GM10248 (cell line): ENCODE measurements at places on chromosomes 5 and 9.

GRCh38 chr5:111993242-111993641 lies 236.2 kb upstream of the NREP start:
- no peak for DNase-seq

DNA sequence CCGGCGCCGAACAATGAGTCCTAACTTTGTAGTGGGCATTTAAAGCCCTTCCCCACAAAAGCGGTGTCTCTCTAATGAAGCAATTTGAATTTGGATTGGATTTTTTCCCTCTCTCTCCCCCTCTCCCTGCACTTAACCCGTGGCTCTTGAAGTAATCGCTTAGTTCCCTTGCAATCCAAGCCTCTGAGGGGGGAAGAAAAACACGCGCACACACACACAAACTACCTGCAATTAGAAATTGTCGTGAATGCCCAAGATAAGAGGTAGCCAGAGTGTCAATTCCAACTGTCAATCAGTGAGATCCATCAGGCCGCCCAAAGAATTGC lies 1.2 kb downstream of the LHX6 start:
- no peak for DNase-seq

DNA sequence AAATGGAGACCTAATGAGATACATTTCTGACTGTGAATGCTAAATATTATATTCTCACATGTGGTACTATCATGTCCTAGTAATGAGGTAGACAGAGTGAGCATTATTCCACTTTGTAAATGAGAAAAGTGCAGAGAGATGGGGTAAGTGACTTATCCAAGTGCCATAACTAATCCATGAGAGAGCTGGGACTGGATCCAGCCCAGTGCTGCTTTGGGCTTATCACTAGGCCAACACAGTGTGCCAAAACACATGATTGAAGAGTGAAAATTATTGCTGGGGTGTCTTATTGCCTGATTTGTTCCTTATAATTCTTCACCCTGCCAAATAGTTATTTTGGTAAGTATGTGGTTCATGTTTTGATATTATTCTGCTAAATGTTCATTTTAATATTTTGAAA lies 442.2 kb upstream of the GRAMD2B start:
- no peak for DNase-seq

DNA sequence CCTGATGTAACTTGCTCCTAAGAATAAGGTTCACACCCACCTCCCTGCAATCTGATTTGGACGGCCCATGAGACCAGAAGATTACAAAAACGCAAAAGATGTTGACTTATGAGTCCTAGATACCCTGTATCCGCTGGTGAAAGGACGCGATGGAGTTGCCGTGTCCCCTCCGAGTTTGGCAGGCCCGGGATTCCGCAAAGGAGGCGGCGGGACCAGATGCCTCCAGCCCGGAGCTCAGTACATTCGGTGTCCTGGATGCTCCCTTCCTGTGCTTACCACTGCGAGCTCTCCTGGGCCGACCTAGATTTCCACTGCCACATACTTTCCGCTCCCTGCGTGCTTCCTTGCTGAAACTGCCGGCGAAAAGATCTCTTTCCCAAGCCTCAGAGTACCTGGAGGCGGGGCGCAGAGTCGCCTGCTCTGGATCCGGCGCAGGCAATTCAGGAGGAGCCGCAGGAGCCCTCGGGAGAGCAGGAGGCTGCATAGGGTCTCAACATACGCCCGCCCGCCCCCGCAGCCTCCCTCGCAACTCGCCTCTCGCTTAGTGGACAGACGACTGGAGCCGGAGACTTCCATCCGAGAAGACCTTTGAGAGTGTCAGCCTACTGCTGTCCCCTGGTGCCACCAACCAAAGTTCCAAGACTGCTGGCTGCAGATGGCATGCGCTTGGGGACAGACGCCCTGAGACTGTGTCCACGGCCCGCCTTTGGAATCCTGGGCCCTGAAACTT lies 39.8 kb downstream of the ANXA2R start:
- no peak for DNase-seq

GRCh38 chr5:74546796-74547195 lies 93.7 kb downstream of the ENC1 start:
- DNase-seq = no peak

DNA sequence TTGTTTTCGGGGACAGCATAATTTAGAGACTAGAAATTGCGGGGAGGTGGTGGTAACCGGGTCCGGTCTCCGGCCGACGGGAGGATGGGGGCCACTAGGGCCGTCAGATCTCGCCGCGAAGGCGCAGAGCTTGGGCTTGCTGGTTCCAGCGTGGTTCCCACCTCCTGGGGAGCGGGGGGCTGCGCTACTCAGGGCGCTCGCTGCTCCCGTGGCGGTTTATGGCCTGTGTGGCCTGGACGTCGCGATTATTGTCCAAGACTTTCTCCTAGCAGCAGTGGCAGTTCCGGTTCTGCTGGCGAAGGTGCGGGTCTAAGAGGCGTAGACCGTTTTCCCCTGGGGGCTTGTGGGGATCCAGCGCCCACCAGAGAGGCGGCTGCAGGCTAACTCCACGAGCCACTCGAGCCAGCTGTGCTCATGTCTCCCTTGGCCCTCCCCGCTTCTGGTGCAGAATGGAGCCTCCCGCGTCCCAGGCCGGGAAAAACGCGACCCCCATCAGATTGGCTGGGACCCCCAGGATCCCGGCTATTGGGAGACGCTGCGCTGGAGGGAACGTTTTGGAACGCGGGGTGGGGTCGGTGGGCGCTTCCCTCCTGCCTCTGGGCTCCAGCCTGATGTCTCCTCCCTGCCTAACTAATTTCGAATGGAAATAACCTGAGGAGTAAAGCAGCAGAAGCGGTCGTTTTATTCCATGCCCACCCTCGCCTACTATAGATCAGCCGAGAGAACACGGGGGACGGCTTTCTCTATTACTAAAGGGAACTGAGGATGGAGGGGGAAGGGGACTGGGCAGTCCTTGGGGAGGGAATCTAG lies 87.1 kb downstream of the ENTREP1 start:
- no peak for DNase-seq

DNA sequence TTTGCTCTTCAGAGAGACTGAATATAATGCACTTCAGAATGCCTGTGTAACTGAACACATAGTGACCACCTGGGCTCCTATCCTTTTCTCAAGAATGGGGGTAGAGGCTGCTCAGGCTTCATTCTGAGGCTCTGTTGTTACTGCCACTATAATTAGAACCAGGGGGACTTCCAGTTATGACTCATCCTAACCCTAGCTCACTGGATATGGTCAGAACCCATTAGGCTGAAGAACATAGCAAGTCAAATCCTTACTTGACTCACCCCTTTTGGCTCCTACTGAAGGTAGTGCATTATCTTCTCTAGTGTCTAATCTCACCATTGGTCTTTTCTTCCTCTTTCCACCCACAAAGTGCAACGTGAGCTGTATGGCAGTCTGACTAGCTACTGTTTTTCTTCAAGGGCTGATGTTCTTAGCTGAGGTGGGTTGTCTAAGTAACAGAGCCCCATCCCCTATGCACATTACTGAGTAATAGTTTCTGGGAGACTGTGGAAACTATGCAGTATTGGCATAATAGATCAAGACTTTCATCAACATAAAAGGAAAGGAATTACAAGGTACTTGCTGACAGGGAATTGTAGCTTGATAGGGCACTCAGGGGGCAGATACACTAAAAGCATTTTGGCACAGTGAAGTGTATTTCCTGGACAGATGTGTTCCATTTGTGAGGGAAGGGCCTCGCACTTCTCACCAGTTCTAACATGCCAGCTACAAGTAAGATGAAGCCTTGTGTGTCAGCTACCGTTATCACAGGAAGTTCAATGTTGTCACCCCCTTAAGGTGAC lies 431.0 kb upstream of the MEF2C start:
- peak; percentile 64 for DNase-seq

DNA sequence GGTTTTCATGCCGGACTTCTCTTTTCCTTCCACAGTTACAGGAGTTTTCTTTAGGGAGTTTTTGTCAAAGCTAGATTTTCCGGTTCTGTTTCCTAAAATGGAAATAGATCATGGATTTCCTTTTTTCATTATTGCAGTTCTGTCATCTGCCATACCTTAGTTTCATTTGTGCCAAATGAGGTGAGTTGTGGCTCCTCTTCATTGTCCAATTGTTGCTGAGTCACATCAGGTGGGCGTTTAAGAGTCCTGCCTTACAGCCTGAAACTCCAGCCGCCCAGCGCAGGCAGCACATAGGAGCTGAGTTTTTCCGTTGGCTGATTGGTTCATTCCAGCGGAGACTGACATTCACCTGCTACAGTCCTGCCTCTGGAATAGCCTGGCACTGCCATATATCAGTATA lies 14.1 kb downstream of the SLC25A25 start:
- DNase-seq = no peak

GRCh38 chr5:167644619-167645018 lies 646.8 kb upstream of the WWC1 start:
- no peak for DNase-seq

GRCh38 chr5:148542812-148543211 lies 111.5 kb downstream of the HTR4 start:
- no peak for DNase-seq

DNA sequence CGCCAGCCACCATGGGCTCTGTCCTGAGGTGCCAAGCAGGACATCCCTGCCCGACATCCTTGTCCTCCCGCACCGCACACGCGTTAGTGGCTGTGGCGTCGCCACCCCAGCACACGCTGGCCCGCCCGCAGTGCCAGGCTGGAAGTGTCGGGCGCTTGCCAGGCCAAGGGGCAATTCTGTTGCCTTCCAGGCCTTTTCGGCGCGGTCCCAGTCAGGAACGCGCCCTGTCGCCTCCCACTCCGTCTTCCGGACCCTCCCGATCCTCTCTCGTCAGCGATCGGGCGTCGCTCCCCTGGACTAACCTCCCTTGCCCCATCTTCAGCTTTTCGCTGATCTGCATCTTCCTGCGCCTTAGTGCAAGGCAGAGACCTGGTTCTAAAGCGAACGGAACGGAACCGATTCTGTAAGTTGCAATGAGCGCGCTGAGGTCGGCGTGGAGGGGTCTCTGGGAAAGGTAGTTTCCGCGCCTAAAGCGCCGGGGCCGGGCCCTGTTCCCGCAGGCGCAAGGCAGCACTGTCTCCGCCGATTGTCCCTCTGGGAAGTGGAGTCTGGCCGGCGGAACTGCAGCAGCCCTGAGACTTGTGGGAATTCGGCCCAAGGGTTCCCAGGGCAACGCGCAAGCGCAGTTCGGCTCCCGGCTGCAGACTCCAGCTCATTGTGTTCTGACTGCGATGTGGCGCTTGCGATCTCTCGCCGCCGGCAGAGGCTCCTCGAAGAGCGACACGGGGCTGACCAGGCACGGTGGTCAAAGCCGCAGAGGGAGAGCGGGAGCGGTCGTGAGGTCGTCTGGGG lies at the start of gene ZNF454:
TSS of gene ZNF454 (plus strand) at position 630 of the 792 bp plus-strand sequence. CDS start 1,594 bp downstream, outside the sequence.
- DNase-seq = no peak
